ENCODE measurements at places on chromosomes 5 and 9.
A peak's percentile ranks its signal among the peaks of the same experiment; 100 is the strongest.

- DNase-seq: no peak
Observed at GRCh38 chr9:130731355-130731754, 37.8 kb downstream of the EXOSC2 start.

- DNase-seq: peak; percentile 80
Observed at GRCh38 chr9:120886490-120886967, 9.5 kb upstream of the PHF19 start.

GRCh38 chr5:29758986-29759421, 1434.5 kb upstream of the CDH6 start:
- no peak for DNase-seq

GRCh38 chr9:34984049-34984448, 5.5 kb upstream of the DNAJB5 start:
- DNase-seq: peak; percentile 45

GRCh38 chr5:113192541-113192940, 215.9 kb downstream of the DCP2 start:
- DNase-seq: no peak

DNA sequence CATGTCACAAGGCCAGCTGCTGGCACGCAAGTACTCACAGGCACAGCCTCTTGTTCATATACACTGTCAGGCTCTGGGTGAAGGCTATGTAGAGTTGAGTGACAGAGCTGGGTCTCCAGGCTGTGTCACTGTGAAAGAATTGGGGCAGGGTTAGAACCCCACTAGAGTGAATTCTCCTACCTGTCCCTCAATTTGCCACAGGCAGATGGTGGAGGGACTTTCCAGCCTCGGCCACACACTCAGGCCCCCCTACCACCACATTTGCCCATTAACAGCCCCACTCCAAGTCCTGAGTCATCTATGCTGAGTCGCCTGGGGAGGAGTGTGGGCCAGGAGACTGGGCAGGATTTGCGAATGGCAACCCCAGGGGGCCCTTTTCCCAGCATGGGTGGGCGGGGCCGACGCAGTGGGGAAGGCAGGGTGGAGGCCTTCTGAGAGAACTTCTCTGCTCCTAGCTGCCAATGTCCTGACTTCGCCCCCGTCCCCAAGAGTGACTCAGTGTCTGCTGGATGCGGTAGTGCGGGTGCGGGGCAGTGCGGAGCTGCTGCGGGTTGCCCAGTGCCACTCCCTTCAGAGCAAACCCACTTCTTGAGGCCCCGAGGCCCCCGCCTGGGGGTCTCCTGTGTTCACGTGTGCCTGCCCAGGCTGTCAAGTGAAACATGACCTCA, 50.3 kb upstream of the PSD2 start:
- peak; percentile 86 for DNase-seq

DNA sequence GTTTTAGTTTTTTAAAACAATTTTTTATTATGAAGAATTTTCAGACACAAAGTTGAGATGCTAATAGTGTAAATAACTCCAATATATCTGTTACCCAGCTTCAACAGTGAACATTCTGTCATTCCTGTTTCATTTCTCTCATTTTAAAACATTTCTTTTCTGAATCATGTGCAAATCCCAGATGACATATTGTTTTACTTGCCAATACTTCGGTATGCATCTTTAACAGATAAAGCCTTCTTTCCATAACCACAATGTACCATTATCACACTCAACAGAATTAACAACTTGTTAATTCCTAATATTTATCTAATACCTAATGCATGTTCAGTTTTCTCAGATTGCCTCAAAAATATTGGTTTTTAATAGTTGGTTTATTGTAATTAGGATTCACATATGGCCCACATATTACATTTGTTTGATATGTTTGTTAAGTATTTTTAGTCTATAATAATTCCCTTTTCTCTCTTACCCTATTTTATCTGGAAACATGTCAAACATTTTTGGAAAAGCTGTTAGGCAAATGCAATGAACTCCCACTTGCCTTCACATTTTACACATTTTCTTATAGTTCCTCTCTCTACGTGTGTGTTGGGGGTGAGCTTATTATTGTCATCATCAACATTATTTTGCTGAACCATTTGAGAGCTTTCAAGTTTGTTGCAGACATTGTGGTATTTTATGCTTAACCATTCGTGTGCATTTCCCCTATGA, 58.7 kb upstream of the ANKRD55 start:
- DNase-seq: no peak

GRCh38 chr9:69877852-69878514, 57.4 kb downstream of the CFAP95 start:
- DNase-seq: peak; percentile 45

DNA sequence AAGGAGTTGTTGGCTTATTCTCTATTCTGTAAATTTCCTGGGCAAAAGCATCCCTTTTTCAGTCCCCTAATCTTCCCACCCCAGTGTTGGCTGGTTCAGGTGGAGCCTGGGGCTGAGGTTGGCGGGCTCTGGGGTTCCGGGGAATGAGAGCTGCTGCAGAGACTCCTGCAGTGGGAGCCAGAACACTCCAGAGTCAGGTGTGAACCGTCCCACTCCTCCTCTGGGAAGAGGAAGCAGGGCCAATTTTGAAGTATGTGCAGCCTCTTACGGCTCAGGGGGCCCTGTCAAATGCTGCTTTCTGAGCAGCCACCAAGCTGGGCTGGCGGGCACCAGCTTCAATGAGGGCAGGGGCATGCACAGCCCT, 42.8 kb downstream of the JADE2 start:
- no peak for DNase-seq

DNA sequence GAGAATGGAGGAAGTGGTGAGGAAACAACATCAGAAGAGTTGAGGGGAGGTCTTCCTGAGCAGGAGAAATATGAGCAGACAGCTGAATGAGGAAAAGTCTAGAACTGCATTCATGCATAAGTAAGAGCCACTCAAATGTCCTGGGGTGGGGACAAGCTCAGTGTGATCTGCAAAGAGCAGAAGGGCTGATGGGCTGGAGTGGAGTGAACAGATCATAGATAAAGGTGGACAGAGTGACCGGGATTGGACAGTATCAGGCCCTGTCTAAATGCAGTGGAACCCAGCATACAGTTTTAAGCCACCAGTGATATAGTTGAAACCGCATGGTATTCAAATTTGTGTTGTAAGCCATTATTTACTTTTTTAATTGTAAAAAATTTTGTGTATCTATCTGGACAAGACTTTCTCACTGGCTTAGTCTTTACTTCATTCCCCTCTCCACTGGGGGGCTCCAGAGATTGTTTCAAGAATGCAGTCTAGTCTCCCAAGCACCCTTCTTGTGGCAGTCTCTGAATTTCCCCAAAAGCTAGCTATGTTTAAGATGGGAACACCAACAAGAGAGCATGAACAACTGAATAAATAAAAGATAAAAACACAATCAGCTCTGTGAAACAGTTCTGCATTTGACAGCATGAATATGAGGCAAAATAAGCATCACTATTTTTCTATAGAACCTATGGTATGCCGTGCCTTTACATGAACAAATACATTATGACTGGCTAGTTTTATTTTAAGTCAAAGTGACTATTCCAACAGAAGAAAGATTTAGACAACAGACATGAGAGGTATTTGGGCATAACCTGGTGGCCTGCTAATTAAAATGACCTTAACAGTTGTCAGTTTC, 10.7 kb upstream of the STK32A start:
- DNase-seq: peak; percentile 41

DNA sequence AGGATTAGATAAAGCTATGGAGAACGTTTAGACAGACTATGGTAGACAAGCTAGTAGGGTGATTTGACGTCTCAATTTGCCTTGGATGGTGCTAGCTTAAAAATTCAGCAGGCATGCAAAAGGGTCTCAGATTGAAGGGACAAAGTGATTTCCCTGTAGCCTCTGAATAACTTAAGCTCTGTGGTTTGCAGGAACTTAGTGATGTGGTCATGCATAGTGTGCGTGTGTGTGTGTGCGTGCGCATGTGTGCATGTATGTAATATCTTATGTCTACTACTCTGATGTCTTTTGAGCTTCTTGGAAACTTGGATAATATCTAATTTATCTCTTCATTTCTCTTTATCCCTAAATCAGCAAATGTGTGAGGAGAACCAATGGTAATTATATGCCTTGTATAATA, 183.6 kb upstream of the TNC start:
- DNase-seq: no peak

GRCh38 chr5:61623401-61624069, 291.5 kb downstream of the ZSWIM6 start:
- peak; percentile 34 for DNase-seq

DNA sequence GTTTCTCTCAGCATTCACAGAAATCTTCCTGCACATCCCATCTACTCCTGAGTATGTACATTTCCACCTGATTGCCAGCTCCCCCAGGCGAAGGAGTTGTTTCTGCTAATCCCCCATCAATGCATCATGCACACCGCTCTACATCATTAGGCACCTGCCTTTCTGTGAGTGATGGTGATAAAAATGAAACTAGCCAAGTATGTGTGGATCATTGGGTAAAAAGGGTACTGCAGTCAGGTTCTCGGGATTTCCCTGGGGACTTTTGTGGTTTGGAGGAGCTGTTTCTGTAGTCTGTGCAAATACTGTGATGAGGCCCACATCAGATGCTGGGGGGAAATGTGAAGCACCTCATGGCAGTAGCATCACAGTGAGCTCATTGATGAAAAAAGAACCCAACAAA, 30.4 kb downstream of the CAMK4 start:
- DNase-seq: peak; percentile 2

GRCh38 chr5:79171635-79172245, 60.1 kb downstream of the BHMT start:
- no peak for DNase-seq

GRCh38 chr5:39420482-39421145, 4.2 kb downstream of the DAB2 start:
- DNase-seq: no peak

GRCh38 chr5:104400941-104401340, 838.4 kb upstream of the NUDT12 start:
- no peak for DNase-seq

GRCh38 chr9:134693641-134694367, 52.2 kb downstream of the COL5A1 start:
- DNase-seq: no peak

DNA sequence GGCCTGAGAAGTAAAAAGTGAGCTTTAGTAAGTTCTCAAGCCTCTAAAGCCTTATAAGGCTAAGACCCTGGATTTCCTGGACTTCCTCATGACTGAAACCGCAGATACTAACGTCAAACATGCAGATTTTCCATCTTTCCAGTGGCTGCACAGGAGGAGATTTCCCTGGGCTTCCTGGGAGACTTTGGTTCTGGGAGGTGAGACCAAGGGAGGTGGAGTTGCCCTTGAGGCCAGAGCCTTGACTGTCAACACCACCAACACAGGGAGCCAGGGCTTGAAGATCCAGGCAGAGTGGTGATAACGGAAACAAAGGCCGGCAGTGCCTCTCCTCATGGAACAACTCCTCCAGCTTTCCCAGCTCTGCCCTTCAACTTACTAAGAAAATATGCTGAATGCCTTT, 144.7 kb upstream of the LRRTM2 start:
- DNase-seq: no peak

DNA sequence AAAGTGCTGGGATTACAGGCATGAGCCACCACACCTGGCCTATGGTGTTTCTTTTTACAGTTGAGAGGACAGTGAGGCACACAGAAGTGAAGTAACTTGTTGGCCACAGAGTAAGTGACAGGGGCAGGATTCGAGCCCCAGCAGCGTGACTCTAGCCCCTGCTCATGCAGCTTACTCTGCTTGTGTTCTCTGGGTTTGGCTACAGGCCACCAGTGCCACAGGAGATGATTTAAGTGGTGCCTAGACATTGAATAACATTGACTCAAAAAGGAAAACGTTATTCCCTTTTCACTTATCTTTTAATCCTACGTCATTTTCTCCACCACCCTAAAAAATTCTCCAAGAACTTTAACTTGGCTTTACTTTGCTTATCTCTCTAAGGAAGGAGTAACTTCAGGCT, 61.4 kb downstream of the SNX24 start:
- no peak for DNase-seq

GRCh38 chr5:106174903-106175302, 1495.8 kb downstream of the EFNA5 start:
- DNase-seq: no peak

DNA sequence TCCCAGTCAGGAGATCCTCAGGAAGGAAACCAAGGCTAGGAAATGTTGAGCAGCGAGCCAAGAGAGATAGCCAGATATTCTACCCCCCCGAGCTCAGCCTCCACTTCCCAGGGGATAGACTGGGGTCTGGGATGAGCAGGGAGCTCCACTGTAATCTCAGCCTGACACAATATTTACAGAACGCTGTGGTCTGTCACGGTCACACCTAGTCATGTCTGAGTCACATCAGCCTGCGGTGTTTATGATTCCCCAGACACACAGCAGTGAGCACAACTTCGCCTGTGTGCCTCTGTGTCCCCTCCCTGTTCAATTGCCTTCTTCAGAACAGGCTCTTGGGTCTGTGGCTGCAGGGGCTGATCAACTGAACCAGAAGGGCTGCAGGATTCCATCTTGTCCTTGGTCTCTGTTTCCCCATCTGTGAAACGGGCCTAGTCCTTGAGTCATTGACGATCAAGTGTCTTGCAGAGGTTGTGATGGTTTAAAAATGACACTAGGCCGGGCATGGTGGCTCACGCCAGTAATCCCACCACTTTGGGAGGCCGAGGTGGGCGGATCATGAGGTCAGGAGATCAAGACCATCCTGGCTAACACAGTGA, 8.6 kb upstream of the PRRX2 start:
- peak; percentile 44 for DNase-seq

GRCh38 chr9:137952976-137953666, 75.5 kb downstream of the CACNA1B start:
- no peak for DNase-seq

DNA sequence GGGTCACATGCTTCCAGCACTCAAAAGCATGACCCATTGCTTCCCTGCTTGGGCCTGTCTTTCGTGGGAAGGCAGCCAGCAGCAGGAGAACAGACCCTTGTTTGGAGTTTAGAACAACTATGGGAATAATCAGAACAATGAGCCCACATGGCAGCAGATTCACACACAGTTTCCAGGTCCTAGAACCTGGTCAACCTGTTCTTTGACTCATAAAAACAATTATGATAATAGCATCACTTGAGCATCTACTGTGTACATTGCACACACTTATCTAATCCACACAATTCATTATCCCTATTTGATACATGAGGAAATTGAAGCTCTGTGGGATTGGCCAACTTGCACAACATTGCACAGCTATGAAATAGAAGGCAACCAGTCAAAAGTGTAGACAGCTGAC, 41.7 kb downstream of the KLF4 start:
- no peak for DNase-seq

GRCh38 chr5:43396762-43397304, 15.4 kb downstream of the CCL28 start:
- peak; percentile 51 for DNase-seq
